Kasumi-1 (cell line): ENCODE measurements at places on chromosomes 12 and 14.

GRCh38 chr14:92382677-92383076 is 59.7 kb downstream of the SLC24A4 start:
- DNase-seq = peak; percentile 23

- DNase-seq = no peak
These were observed 14.1 kb downstream of the KRAS start for GRCh38 chr12:25236626-25237025.

- DNase-seq = no peak
These were observed 1.2 kb upstream of the PRIMA1 start for GRCh38 chr14:93789228-93790130.

DNA sequence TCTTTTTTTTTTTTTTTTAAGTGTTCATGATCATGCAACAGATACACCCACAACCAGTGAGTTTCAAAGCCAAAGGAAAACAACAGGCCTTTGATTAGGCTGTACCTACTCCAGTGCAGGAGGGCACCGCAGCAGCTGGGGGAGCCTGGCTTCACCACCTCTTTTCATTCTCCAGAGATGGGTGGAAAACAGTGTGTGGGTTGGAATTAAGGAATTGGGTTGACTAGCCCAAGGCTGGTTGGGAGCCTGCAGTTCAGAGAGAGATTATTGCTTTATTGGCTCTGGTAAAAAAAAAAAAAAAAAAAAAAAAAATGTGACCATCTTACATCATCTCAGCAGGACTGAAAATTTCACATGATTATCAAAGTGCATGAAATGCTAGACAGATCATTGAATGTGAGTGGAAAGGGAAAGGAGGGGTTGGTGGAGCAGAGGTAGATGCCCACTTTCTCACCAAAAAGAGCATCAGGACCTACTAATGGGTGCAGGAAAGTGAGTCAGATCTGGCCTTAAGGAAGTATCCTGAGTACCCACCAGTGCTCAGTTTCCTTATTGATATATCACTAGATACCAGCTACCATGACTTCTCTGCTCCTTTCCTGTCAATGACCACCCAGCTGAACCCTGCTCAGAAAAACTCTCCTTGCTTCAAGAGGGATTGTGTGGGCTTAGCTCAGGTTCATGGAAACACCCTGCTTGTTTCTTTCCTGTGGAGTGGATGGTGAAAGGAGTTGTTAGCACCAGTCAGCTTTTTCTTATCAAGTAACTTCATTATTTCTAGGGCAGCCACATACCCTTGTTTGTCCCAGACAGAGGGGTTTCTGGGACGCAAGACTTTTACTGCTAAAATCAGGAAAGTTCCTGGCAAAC is 54.8 kb upstream of the DYRK2 start:
- no peak for DNase-seq

GRCh38 chr12:101021911-101022388 is 188.1 kb downstream of the SLC5A8 start:
- no peak for DNase-seq

GRCh38 chr14:23066855-23067744 is 9.8 kb upstream of the CDH24 start:
- no peak for DNase-seq

DNA sequence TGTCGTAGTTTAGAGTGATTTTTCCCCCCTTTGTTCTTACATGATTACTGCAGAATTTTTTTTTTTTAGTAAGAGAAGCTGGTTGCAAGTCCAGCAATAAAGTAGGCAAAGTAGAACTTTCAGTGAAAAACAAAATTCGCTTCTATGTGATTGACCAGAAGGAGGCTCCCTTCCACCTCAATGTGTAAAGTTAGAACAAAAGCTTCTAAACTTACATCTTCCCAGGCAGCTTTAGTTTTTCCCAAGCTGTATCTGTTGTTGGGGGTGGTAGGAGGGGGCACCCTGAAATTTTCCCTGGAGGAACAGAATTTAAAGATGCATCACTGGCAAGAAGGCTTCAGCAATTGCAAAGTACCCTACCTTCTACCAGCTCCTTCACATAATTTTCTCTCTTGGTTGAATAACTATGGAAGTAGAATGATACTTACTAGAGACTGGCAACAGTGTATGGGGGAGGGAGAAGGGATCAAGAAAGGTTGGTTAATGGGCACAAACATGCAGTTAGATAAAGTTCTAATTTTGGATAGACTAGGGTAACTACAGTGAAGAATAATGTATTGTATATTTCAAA is 87.3 kb upstream of the E2F7 start:
- DNase-seq = peak; percentile 21

DNA sequence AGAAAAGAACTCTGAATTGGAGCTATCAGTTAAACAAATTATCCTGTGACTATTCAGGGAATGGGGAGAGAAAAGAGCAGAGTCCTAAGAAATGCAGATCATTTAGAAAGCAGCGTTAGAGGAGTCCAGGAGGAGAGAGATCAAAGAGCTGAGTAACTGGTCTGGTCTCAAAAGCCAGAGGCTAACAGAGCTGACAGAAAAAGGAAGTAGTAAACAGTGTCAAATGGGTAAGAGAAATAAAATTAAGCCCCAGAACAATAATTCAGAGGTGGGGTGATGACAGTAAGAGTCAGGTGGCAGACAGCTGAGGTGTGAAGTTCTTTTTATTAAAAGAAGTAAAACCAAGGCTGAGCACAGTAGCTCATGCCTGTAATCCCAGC is 19.3 kb downstream of the GXYLT1 start:
- peak; percentile 33 for DNase-seq

GRCh38 chr12:65881965-65882413 is 57.7 kb downstream of the HMGA2 start:
- DNase-seq = peak; percentile 73

- no peak for DNase-seq
These were observed 91.9 kb downstream of the TMEM30B start for GRCh38 chr14:61188978-61189808.

GRCh38 chr12:115313929-115314328 is 630.0 kb upstream of the TBX3 start:
- no peak for DNase-seq

DNA sequence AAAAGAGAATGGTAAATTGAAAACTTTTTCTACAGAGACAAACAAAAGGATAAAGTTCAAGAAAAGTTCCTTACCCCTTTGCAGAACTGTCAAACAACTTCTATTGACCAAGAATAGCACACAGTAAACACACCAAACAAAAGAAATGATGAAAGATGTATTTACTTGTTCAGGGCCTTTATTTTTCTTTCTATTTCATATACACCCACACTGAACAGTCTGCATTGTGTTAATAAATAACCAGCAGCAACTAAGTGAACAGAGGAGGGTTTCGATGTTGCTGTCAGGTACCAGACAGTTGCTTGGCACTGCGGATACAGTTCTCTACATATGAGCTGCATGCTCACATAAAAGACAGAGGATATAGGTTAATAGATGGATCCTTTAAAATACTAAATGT is 122.1 kb downstream of the SOX5 start:
- no peak for DNase-seq

GRCh38 chr14:71206123-71206522 is 298.9 kb downstream of the PCNX1 start:
- DNase-seq = no peak

GRCh38 chr12:56831936-56832335 is 68.8 kb downstream of the HSD17B6 start:
- no peak for DNase-seq

- DNase-seq = no peak
These were observed 6.3 kb downstream of the SLC7A8 start for GRCh38 chr14:23177181-23177580.

- DNase-seq = no peak
These were observed 2.1 kb downstream of the CKAP4 start for GRCh38 chr12:106245767-106246166.

DNA sequence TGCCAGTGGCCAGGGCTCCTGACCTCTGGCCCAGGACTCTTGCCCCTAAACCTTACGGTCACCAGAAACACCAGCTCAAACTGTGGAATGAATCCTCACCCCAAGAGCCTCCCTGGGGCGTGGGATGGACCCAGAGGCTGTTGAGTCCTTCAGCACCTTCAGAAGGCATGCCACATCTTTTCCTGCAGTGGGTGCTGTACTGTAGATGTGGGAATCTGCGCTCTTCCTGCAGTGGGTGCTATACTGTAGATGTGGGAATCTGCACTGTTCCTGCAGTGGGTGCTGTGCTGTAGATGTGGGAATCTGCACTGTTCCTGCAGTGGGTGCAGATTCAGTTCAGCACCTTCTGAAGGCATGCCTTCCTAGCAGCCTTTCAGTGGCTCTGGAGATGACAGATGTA is 1.2 kb downstream of the KRT82 start:
- no peak for DNase-seq

- peak; percentile 94 for DNase-seq
These were observed 1.2 kb downstream of the CRY1 start for GRCh38 chr12:107091989-107092641.

- DNase-seq = no peak
These were observed at the start of gene LRRC9 for GRCh38 chr14:59919570-59920377. Gene LRRC9, plus strand, starts transcription at chr14:59920144.

GRCh38 chr14:53437858-53438257 is 284.7 kb upstream of the DDHD1 start:
- DNase-seq = no peak

GRCh38 chr14:20904393-20905029 is 13.3 kb downstream of the RNASE3 start:
- peak; percentile 75 for DNase-seq

DNA sequence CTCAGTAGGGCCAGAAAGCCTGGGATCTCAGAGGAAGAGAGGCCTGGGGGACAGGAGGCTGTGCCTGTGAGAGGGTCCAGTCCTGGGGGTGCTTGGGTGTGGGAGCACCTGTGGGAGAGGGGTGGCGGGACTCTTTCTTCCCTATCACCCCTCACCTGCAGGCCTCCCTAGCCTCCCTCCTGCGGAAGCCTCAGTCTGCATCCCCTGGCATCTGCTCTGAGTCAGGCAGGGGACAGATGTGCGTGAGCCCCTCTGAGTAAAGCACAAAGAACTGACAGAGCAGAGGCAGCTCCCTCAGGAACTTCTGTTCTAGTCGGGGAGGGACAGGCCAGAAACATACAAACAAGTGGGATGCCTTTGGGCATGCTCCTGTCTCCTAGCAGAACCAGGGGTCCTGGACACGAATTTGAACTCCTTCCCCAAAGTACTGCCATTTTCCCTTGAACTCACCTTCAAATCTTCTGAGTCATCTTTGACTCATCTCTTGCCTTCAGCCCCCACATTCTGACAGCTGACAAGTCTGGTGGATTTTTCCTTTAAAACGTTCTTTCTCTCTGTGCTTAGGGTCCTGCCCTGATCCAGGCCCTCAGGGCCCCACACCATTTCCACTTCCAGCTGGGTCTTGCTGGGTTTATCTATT is 8.5 kb upstream of the HSP90AA1 start:
- no peak for DNase-seq

DNA sequence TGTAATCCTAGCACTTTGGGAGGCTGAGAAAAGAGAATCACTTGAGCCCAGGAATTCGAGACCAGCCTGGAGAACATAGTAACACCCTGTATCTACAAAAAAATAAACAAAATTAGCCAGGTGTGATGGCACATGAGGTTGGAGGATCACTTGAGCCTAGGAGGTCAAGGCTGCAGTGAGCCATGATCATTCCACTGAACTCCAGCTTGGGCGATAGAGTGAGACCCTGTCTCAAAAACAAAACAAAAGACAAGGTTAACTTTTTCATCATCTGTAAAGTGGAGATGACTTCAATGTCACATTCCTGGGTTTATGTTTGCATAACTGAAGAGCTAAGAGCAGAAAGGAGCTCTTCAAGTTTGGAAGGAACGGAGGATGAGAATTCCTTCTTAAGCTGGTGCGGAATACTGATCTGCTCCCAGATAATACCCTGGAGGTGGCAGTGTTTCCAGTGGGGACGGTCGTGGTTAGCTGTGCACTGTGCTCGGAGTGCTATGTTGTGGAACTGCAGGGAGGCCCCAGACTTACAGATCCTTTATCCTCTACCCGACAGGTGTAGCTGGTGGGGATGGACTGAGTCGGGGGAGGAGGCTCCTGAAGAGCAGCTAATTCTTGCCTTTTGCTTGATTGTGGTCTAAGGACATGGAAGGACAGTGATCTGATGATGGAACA is 22.5 kb upstream of the BICD1 start:
- no peak for DNase-seq

DNA sequence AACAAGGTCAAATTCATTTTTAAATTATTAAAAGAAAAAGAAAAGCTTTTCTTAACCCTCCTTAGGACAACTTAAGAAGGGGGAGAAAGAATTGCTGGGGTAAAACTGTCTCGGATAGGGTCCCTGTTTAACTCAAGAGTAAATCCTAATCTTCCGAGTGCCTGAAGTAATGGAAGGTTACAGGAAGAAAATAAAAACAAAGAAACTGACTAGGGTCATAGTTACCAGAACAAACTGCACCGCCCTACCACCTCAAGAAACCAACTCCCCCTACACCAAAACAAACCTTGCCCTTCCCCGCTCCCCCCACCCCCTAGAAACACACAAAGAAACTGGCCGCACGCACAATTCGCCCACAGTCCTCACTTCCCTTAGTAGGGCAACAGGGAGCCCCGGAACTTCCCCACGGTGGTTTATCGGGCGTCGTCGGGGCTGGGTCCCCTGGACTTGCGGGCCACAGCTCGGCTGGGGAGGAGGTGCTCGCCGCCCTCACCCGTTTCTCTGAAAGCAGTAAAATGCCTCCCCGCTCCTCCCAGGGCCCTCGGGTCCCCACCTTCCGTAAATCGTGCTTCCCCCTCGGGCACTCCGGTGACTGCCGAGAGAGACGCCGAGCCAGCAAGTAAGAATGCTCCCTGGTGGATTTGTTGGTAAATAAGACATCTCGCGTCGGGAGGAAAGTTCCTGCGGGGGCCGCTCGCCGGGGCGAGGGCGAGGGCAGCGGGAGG is 2.4 kb downstream of the SINHCAF start:
- peak; percentile 45 for DNase-seq

- no peak for DNase-seq
These were observed 41.2 kb downstream of the ADGRD1 start for GRCh38 chr12:130994821-130995375.

- no peak for DNase-seq
These were observed 823.2 kb downstream of the SLC6A15 start for GRCh38 chr12:84089356-84089755.

DNA sequence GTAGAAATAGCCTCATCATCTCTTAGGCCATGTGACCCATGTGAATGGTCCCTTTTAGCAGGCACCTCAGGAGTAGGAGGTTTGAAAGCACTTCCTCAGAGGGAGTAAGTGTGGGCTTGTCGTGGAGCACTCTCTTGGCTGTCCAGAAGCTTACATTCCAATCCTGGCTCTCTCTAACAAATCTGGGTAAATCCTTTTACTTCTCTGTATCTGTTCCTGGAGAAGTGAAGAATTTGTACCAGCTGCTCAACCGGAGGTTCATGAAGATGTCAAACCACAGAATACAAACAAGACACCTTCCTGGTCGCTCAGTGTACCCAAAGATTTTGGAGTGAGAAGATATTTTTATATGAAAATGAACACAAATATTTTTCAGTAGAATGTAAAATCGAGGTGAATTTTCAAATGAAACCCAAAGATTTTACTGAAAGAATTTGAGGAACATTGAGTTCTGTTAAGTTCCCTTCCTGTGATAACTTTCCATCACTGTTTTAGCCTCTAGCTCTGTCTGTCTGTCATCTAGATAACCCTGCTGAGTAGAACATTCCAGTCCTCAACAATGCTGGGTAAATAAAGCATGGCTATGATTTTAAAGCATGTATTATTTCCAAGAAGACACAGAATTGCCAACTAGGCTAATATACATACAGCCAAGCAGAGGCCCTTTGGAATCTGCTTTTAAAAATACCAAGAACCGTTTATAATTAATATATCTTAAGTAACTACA is 263.9 kb upstream of the RGS6 start:
- no peak for DNase-seq

GRCh38 chr12:76264611-76265012 is 83.6 kb downstream of the BBS10 start:
- DNase-seq = no peak
